ENCODE measurements at places on chromosomes 3 and 15.

- DNase-seq: no peak
Observed at GRCh38 chr3:133965013-133965570, 64.6 kb downstream of the SLCO2A1 start.

DNA sequence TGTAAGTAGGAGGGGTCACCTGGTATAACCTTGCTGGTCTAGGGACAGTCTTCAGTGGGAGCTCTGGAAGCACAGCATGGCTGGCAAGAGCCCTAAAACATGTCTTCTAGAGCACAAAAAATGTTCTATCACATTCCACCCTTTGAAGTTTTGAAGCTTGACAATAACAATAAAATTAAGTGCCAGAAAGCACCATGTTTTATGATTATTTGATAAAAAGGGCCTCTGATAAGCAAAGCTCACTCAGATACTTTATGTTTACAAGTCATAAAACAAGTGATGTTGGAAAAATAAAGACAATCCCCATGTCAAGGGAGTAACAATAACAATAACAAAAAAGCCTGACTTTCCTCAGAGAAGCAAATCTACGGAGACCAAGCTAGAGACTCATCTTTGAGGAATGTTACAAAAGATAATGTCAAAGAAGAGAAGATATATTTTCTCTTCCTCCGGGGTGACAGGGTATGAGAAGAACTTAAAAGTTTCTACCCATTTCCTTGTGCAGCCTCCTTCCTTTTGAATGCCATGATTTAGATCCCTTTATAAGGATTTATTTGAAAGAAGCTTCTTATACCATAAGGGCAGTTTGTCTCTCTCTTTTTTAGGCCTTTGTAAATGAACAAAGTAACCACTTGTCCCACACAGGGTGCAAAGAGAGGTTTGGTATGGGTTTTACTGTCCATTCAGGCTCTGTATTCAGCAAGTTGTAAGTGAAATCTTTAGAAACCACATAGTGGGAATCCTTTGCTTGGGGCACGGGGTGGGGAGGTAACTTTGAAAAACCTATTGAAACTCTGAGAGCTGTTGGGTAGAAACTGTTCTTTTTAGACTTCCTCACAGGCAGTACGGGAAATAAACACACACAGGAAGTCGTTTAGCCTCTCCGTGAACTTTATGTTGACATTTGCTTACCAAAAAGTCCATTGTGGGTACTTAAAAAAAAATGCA is 109.6 kb upstream of the RBMS3 start:
- DNase-seq: no peak

- DNase-seq: no peak
Observed at GRCh38 chr3:153866901-153867300, 254.3 kb upstream of the ARHGEF26 start.

GRCh38 chr15:77831986-77832385 is 199.3 kb upstream of the LINGO1 start:
- DNase-seq: no peak

- no peak for DNase-seq
Observed at GRCh38 chr3:196268284-196269163, 19.0 kb downstream of the PCYT1A start.

DNA sequence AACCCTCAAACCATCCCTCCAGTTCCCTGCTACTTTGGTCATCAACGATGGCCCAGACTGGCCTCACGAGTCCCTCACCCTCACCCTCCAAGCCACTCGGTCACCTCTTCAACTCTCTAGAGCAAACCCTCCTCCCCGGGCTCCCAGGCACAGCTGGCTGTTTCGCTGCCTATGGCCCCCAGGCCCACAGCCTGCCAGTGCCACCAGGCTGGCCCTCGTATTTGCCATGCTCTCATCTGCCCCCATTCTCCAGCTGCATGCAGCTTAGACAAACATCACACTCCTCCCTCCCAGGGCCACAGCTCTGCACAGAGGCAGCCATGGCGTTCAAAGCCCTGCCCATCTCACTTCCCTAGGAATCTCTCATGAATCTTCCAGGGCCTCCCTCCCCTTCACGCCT is 13.8 kb downstream of the RAB43 start:
- no peak for DNase-seq

DNA sequence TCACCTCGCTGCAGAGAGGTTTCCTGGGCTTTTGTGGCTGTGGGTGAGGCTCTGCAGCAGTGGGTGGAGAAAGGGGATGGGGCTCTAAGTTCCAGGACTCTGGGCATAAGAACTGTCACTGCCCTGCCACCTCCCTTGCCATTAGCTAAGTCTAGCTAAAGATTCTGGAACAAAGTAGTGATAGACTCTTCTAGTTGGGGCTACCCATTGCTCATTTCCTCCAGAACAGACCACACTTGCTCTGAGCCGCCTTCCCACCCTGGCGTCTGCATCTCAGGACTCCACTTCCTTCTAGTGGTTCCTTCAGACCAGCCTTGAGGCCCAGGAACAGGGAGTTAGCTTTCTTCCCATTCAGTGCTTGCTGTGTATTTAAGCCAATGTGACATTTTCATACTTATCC is 7.5 kb downstream of the ARHGAP31 start:
- DNase-seq: no peak

GRCh38 chr3:126533506-126533905 is 9.6 kb downstream of the CHST13 start:
- DNase-seq: no peak

DNA sequence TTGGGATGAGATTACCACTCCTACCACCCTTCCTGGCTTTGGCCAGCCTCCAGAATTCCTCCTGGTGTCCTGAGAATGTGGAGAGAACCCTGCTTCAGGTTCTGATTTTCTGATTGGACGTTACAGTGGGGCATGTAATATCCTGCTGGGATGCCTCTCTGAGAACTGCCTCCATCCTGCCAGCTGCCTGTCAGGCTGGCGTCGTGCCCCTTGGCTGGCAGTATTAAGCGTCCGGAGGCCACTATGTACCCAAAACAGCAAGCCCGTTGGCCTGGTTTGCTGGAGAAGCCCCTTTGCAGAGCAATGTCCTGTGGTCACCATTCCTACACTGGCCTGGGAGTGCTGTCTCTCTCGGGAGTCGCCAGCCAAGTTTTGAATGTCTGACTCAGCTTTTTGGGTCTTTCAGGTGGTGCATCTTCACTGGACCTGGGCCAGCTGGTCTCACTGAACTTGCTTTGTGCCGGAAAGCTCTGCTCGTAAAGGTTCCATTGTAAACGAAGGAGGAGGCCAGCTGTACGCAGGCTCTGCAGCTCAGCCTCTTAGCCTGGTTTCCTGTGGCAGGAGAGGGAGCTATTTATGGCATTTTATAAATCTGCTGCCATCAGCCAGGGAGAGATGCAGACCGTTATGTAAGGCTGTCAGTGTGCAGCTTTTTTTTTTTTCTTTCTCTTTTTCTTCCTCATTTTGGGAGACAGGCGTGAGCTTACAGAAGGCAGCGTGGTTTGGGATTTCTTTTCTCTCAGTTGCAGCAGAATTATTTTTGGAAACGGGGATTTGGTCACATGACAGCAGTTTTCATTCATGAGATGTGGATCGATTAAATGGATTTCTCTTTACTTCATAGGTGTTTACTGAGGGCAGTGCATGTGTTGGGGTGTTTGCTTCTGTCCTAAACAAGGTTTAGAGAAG is 19.0 kb upstream of the TRAK1 start:
- peak; percentile 45 for DNase-seq

DNA sequence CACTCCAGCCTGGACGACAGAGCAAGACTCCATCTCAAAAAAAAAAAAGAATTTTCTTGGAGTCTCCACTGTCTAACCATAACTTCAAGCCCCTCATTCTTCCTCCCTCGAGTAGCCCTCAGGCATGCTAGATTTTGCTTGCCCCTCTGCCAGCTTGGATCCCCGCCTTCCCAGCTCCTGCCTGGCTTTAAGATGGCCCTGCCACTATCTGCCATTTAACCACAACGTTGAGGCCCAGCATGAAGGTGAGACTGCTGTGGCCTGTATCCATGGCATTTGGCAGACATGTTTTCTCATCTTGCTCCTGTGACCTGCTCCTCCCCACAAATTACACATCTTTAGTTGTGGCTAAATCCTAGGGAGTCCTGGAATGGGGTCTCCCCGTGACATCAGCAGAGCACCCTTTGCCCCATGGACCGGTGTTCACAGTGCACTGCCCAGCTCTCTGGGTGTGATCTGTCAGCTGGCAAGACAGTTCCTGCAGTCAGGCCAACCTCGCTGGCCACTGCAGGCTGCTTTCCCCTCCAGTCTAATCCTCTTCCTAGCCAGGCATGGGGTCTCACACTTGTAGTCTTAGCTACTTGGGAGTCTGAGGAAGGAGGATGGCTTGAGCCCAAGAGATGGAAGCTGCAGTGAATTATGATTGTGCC is 10.4 kb downstream of the VPS18 start:
- DNase-seq: no peak

- no peak for DNase-seq
Observed at GRCh38 chr3:51375571-51375970, 9.5 kb upstream of the MANF start.

DNA sequence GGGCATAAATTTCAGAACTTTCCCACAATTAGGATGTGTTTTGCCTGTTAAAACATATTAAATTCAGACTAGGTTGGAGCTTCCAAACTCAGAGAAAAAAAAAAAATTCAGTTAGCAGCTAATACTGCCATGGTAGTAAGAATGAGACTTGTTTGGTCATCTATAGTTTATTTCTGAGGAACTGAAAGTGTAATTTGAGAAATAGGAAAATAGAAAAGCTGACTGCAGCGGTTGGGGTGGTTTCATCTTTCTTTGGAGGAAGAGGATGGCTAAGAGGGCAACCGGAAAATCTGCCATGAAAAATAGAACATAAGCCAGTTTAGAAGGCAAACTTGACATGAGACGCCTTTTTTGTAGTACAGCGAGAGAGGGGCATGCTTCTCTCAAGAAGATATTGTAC is 371.2 kb upstream of the ROBO2 start:
- no peak for DNase-seq

GRCh38 chr15:99613887-99614647 is 48.3 kb downstream of the MEF2A start:
- no peak for DNase-seq

DNA sequence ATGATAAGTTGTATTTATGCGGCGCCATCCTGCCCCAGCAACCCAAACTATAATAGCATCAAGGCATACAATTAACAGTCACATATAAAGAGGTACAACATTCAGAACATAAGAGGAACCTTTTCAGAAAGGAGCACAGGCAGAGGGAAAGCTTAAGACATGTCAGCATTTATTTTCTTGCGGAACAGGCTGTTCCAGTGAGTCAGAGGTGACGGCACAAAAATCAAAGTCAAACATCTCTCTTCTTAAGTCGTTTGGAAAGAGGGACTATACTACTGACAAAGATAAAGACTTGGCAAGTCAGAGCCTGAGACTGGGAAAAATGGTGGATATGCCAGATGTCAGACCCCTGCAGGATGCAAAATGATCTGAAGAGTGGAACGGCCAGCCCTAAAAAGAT is 128.4 kb downstream of the CTNNB1 start:
- no peak for DNase-seq

GRCh38 chr3:56748663-56749231 is 53.0 kb downstream of the ARHGEF3 start:
- no peak for DNase-seq

Data from HEK293T (cell line).